Right atrium auricular region (tissue), 2 donors: ENCODE measurements at places on chromosomes 7 and 10.
A peak's percentile ranks its signal among the peaks of the same experiment; 100 is the strongest.

DNA sequence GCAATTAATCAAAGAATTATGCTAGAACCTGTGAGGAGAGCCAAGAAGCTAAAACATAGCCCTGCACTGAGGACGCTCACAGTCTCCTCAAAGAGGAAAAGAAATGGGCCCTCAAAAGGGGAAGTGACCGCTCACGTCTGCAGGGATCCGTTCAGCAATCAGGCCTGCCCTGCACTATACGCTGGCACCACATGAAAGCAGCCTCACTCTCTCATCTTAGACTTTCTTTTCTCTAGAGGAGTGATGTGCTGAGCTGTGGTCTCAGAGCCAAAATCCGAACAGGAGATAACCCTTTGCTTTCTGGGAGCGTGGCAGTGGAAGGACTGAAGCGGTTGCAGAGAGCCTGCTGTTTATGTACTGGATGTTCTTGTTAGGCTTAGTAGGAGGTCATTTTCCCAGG, 6.3 kb upstream of the IL2RA start:
- DNase-seq, result no peak

DNA sequence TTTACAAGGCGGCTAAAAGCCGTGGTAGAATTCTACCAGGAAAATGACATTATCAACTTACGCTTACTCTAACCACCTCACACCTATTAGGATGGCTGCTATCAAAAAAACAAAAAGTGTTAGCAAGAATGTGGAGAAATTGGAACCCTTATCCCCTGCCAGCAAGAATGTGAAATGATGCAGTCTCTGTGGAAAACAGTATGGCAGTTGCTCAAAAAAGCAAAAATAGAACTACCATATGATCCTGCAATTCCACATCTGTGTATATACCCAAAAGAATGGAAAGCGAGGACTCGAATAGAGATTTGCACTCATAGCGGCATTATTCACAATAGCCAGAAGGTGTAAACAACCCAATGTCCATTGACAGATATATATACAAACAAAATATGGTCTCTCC, 61.3 kb downstream of the KIF5B start:
- DNase-seq, result no peak

DNA sequence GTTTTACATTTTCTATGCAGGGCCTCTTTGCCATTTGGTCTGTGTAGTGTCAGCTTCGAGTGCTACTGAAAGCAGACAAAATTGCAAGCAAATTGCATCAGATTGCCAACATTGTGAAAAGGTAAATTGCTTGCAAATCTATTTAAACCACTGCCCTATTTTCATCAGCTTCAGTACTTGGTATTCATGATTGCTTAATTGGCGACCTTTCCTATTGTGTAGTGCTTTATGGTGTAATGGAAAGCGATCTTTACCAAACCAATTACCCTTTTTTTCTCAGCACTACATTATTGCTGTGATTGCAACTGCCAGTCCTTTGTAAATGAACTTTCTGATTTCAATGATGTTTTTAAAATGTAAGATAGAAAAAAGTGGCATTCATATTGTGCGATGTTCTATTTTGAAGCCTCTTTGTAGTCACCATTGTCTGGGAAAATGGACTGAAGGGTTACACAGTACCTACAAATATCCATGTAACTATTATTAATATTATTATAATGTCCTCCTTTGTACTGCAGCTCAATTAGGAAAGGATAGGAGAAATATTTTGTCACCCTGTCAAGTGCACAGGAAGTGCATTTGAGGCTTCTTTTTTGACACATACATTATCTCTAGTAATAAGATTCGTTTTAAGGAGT, 177.7 kb upstream of the SP8 start:
- DNase-seq, result no peak

DNA sequence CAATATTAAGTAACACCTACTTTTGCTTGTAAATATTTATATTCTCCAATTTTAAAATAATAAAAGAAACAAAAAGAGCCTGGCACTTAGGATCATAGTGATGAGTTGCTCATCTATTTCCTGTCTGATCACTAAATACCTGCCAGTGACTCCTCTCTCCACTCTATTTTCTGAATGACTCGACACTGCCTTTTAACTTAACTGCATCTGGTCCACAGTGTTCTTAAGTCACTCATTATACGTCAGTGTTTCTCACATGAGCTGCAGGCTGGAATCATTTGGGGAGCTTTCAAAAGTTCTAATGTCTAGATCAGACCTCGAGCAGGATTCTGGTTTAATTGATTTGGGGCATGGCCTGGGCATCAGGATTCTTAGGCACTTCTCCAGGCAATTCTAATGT, 78.0 kb upstream of the AGBL3 start:
- no peak for DNase-seq

DNA sequence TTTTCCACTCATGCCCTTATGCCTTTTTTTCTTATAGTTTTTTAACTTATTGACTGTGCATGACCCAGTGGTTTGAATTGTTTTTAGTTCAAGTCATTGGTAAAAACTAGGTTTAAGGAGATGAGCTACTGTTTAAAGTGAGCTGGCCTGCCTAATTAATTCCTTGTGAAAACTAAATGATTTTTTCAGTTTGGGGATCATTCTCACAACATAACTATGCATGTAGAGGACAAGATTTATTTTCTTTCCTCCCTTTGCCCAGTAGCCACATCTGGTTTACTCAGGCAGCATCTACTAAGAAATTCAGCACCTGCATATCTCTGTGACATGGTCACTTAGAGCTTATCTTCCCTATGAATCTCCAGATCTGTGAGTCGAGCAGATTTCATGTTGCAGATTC, 1.7 kb downstream of the ADO start:
- DNase-seq, result no peak

DNA sequence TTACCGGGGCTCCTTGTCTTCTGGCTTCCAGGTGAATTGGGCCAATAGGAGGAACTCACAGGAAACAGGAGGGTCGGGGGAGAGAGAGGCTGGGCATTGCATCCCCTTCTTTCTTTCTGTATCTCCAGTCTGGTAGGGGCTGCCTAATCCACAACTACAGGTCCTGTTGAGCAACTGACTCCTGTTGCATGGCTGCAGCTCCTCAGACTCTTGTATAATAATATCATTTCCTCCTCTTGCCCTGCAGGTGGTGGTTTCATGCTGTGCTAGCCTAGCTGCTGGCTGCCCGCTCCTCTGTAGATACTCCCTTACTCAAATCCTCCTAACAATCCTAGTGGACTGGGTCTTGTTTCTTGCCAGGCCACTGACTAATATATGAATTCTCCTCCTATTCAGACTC, 276.5 kb upstream of the SMIM30 start:
- DNase-seq, result no peak

DNA sequence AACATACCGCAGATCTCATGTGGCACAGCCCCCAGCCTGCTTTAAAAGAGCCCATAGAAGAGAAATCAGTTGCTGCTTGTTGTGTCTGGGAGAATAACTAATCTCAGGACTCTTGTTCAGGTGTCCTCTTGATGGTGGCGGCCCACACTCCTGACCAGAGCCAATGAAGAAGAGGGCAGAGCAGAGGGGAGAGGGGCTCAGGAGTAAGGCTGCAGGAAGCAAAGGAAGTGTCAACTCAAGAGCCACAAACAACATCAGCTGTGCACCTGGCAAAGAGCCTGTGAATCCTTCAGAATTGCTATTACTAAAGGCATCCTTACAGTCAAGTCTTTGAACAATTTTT, 59.8 kb upstream of the PTN start:
- DNase-seq, result no peak

DNA sequence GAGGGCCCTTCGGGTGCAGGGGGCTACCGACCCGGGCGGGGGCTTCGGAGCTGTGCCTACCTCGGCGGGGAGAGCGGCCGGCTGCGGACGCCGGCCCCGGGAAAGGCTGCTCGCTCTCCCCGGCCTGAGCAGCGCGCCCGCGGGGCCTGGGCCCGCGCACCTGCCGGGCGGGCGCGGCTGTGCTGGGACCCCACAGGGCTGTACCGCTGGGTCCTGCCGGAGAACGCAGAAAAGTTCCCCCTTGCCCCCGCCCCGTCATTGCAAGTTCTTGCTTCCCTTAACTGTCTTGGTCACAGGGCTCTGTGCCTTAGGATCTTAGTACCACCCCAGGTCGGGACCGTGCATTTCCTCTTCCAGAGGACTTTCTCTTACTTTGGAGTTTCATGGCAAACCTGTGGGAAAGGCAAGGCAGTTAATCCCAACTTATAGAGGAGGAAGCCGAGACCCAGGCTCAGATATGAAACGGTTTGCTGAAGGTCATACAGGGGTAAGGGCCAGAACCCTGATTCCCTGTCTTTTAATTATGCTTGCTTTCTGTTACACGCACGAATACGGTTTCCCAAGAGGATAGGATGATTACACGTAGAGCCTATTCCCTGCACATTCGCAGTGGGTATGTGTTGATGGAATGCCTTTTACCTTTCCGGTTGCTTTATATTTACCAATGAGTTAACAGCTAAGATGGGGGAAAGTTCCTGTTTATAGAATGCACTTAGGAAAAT, 652 bp downstream of the PCGF5 start:
- DNase-seq, result no peak

GRCh38 chr10:3776796-3777571, 8.0 kb downstream of the KLF6 start:
- no peak for DNase-seq

- DNase-seq, result no peak
These were observed 12.5 kb downstream of the PNLIPRP2 start for GRCh38 chr10:116633216-116633600.

GRCh38 chr10:44383749-44384600, 922 bp downstream of the CXCL12 start:
- DNase-seq, result peak; percentile 58

GRCh38 chr7:116087291-116087690, 56.7 kb upstream of the TFEC start:
- DNase-seq, result no peak

GRCh38 chr10:4485636-4486035, 340.4 kb upstream of the AKR1E2 start:
- no peak for DNase-seq

DNA sequence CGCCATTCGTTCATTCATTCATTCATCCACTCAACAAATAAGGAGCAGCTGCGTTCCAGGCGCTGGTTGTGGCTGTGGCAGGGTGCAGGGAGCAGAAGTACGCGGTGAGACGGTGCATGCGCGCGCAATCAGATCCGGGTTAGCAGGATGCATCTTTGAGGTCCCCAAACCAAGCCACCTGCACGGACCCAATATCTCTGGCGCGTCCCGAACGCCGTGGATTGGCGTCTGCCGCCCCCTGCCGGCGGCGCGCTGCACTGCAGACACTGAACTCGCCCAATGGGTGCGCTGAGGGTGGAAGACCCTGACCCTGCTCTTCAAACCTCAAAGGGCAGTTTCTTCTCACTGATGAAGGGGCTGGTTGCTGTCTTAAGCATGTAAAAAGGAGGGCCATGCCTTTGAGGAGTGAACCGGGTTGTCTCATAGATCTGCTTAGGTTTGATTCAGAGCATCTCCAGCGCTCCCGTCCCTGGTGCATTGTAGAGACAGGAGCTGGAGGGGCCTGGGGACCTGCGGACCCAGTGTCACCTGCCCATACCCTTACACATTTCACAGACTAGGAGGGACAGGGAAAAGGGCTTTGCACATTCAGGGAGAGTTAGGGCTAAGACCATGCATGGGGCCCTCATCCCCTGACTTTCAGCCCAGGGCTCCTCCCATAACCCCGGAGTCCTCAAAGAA, 102.5 kb downstream of the RAMP3 start:
- DNase-seq, result no peak

DNA sequence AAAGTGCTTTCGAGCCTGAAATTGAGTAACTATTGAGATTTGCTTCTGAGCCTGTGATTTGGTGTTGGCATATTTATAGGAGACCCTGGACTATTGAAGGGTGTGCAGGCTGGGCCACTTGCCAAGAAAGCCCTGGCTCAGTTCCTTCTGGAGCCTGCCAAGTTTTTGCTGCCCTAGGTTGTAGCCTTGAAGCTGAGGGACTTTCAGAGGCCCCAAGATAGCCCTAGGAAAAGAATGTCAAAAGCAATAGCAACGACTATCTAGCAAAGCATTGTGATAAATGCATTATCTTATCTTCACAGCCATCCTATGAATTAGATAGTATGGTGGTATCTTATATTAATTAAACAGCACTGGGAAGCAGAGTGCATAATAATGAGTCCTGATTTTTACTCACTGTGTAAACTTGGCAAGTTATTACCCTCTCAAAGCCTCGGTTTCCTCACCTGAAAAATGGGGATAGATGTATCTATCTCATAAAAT, 473.7 kb upstream of the PODXL start:
- DNase-seq, result no peak

GRCh38 chr10:71985542-71986250, 21.5 kb downstream of the CHST3 start:
- DNase-seq, result no peak

DNA sequence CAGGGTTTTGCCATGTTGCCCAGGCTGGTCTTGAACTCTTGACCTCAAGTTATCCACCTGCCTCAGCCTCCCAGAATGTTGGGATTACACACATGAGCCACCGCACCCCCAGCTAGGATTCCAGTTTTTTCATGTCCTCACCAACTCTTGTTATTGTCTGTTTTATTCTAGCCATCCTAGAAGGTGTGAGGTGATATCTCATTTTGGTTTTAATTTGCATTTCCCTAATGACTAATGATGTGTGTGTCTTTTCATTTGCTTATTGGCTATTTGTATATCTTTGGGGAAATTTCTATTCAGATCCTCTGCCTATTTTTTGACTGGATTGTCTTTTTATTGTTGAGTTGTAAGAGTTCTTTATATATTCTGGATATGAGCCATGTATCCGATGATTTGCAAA, 59.2 kb upstream of the ZMIZ2 start:
- no peak for DNase-seq

DNA sequence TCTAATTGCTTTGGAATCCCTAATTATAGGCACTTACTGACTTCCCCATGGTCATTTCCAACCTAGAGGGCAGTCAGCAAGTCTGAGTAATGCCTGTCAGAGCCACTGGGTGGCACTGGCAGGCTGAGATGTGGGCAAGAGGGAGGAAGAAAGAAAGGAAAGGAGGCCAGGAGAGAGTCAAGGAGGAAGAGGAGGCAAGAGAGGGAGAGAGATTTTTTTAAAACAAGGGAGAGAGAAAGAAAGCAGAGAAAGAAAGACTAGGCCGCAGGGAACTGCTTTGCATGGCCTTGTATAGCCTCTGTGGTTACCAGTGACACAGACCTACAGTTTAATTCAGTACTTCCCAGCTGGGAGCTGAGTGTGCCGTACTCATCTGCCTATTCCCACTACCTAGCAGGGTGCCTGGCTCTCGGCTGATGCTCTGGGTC, 210.4 kb upstream of the ADO start:
- no peak for DNase-seq

DNA sequence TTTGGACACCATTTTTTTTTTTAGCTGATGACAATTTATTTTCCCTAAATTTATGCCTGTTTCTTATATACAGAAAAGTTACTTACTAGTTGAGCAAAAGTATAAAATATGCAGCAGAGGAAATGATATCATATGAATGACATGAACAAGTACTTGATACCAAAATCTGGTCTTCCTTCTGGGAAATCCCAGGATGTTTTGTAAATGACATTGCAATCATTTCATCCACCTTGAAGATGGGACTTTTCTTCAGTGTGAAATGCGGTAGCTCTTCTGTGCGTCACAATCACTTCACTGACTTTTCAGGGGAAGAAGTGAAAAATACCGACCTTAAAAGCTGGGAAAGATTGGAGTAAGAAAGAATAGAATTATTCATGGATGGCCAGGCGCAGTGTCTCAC, 23.8 kb downstream of the C1QL3 start:
- DNase-seq, result no peak

- DNase-seq, result no peak
These were observed 295.0 kb downstream of the BICC1 start for GRCh38 chr10:58807629-58808022.
